ENCODE measurements at places on chromosomes 4 and X.

GRCh38 chrX:139448996-139449395 is 81.5 kb upstream of the F9 start:
- peak; percentile 20 for DNase-seq

DNA sequence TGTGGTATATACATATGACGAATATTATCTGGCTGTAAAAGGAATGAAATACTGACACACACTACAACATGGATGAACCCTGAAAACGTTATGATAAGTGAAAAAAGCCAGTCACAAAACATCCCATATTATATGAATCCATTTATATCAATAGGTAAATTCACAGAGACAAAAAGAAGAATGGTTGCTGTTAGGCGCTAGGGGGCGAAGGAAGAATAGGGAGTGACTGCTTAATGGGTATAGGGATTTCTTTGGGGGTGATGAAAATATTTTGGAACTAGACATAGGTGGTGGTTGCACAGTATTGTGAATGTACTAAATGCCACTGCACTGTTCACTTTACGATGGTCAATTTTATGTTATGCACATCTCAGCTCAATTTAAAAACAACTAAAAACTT is 96.4 kb upstream of the EGFL6 start:
- no peak for DNase-seq

- no peak for DNase-seq
These were observed 47.9 kb downstream of the HTRA3 start for GRCh38 chr4:8317474-8317873.

GRCh38 chr4:88675543-88675942 is 22.1 kb downstream of the NAP1L5 start:
- no peak for DNase-seq

GRCh38 chr4:83510442-83510841 is 25.5 kb upstream of the GPAT3 start:
- DNase-seq = no peak

DNA sequence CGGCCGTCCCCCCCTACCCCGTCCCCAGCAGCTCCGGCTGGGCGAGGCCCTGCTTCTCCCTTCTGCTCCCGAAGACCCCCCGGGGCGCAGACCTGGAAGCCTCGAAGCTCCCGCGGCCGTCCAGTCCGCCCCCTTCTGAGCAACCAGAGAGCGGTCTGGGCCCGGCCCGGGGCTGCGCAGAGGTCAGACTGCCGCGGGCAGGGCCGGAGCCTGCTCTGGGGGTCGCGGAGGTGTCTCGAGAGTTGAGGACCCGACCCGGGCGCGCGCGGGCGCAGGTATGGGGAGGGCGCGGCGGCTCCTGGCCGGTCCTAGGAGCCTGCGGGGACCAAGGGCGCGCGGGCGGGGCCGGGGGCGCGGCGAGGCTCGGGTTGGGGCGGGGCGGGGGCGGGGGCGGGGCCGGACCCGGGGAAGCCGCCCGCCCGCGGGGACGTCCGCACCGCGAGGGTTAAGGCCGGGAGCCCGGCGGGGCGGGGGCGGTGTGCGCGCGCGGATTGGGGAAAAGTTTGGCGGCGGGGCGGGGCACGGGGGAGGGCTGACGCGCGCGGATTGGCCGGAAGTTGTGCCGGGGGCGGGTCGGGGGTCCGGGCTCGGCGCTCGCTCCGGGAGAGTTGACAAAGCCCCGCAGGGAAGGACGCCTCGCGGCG is at the start of gene FGFRL1:
Gene FGFRL1 (plus strand): TSS at position 605 of the 644 bp plus-strand sequence. CDS start 860 bp downstream, outside the sequence.
- DNase-seq = peak; percentile 89

Data from fibroblast of skin of back (primary cell).